ENCODE measurements at places on chromosomes 12 and 14. TPM values are rescaled to one million over a fixed set of nuclear protein-coding genes. Genes with fewer than 3 reads are reported as not detected.

Gene KRT71
- total RNA-seq: not detected

Gene HOXC11
- 0.36 TPM for total RNA-seq

Gene APOLD1
- total RNA-seq: 0.19 TPM

Gene GNB3
- total RNA-seq: 1.9 TPM

Gene LRRK2
- total RNA-seq: 2.5 TPM

Gene RAD51B
- total RNA-seq: 4.4 TPM

Gene OLR1
- 2.3 TPM for total RNA-seq
